ENCODE measurements at places on chromosomes 12 and 14. TPM values are rescaled to one million over a fixed set of nuclear protein-coding genes. Genes with fewer than 3 reads are reported as not detected.

The OR4E2 gene
- not detected for polyA plus RNA-seq

The KRT2 gene
- 0.17 TPM for polyA plus RNA-seq

GRCh38 chr12:93663006-93663728, 14.0 kb upstream of the CRADD start:
- DNase-seq = no peak

- DNase-seq = no peak
Observed at GRCh38 chr14:104218361-104219180, 80.2 kb downstream of the KIF26A start.

DNA sequence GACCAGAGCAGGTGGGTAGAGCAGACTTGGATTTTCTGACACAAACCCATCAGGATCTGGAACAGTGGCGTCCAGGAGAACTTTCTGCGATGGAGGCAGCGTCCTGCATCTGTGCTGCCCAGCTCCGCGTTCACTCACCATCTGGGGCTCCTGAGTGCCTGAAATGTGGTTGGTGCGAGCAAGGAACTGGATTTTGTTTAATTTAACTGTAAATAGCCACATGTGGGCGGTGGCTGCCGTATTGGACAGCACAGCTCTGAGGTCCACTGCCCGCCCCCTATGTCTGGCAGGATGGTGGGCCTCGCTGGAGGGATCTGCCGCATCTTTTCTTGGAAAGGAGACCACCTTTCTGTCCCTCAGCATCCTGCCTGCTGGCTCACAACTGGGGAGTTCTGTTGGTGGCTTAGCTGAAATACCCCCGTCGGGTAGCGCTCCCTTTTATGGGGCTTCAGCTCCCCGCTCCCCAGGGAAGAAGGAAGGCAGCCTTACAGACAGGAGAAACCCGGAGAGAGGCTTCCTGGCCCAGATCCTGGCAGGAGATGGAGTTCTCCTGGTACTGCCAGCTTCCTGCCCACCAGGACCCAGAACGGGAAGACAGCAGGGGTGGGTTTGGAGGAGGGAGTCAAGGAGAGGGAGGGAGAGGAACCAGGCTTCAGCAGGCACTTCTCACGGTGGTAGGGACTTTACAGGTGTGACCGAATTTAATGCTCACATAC, 184.9 kb upstream of the PRMT8 start:
- DNase-seq = no peak

DNA sequence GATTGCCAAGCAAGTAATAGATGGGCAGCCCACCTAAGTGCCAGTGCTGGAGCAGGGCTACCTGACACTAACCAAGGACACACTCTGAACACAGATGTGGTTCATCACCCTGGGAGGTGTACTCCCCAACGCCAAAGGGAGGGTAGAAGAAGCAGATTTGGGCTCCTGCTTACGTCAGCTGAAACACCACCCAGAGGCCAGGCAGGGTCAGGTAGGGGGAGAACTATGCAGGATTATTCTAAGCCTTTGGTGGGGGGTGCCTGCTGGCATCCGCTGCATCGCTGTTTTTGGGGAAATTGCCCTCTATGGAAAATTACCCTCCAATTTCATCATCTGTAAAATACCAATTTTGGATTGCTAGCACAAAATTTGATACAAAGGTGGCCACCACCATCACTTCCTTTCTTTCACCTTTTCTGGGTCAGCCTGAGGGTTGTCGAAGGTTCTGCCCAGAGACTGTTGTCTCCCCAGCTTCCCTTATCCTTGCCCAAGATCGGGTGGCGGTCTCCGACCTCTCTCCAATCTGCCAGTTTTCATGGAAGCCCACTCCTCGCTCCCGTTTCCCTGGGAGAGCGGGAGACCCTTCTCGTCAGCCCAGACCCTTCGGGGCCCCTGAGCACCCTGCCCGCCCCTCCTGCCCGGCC, 535 bp downstream of the BIN2 start:
- no peak for DNase-seq

GRCh38 chr14:49497725-49498348, 88.3 kb downstream of the RPS29 start:
- DNase-seq = peak; percentile 58

The PPFIBP1 gene
- 1.2 TPM for polyA plus RNA-seq

The A2M gene
- not detected for polyA plus RNA-seq

The ACOT2 gene
- 0.15 TPM for polyA plus RNA-seq

GRCh38 chr12:65526311-65526710, 247.8 kb downstream of the MSRB3 start:
- DNase-seq = no peak

DNA sequence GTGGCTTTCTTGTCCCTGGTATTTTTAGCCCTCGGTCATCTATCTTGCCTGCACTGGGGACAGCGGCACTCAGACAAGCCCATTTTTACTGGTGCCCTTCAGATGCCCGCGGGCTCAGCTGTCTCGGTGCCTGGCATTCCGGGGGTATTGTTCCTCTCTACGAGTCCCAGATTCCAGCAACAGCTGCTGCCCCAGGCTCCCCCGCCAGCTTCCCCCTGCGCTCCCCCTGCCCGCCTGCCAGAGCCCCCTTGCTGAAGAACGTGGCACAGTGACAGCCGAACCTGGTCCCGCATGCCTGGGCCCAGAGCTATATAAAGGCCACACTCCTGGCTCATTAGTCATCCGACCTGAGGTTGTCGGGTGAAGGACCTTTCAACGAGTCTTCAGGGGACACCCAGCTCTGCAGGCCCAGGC, 10.9 kb upstream of the MYL2 start:
- DNase-seq = no peak

DNA sequence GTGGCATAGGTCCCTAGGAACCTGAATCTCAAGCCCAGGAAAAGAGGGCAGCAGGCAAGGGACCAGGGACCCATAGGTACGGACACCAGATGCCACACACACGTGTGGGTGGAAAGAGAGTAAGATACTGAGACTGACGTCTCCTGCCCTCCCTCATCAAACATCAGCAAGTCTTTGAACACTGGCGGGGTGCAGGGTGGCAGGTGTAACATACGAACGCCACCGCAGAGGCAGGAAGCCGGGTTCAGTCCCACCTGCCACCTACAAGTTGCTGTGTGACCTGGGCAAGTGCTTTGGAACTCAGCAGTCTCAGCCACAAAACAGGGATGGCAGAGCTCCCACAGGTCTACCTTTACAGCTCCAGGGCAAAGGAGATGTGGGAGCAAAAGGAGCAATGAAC, 11.1 kb downstream of the ACTN1 start:
- DNase-seq = no peak
